AG08395 (cell line): ENCODE measurements at places on chromosomes 1 and 21.

GRCh38 chr1:236211815-236212214 lies 69.5 kb downstream of the GPR137B start:
- no peak for DNase-seq

GRCh38 chr1:31704271-31705079 lies 658 bp upstream of the COL16A1 start:
- DNase-seq: peak; percentile 40

DNA sequence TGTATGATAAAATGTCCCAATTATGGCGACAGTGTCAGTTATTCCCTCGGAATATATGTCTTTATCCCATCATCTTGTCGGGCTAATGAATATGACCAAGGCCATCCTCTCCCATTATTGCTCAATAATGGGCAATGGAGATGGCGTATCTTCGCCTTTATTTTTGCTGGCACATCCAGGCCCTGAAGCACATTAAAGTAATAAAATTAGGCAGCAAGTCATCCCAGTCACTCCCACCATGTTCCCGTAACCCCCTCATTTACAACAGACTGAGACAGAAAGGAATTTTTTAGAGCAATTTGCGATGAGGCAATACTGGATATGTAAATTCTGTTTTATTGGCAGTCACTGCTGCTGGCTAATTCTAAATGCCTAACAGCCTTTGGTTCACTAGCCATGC lies 35.3 kb downstream of the CLIC6 start:
- DNase-seq: peak; percentile 67

- peak; percentile 50 for DNase-seq
Observed at GRCh38 chr1:173473599-173474011, 3.5 kb upstream of the PRDX6 start.

- no peak for DNase-seq
Observed at GRCh38 chr1:147091801-147092200, 80.5 kb downstream of the PRKAB2 start.

- DNase-seq: peak; percentile 53
Observed at GRCh38 chr1:31934706-31935629, 3.2 kb downstream of the PTP4A2 start.

DNA sequence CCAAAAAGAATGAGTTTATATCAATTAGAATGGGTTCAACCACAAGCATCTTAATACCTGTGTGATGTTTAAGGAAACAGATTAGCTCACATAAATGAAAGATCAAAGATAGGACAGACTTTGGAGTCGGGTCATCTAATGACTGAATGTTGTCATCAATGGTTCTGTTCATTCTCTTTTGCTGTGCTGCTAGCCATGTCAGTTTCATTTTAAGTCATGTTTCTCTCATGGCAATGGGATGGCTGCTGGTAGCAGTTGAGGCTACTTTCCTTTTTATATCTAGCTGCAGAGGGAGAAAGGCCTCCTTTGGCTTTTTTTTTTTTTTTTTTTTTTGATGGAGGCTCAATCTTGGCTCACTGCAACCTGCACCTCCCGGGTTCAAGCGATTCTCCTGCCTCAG lies 86.9 kb upstream of the SPAG17 start:
- DNase-seq: no peak

DNA sequence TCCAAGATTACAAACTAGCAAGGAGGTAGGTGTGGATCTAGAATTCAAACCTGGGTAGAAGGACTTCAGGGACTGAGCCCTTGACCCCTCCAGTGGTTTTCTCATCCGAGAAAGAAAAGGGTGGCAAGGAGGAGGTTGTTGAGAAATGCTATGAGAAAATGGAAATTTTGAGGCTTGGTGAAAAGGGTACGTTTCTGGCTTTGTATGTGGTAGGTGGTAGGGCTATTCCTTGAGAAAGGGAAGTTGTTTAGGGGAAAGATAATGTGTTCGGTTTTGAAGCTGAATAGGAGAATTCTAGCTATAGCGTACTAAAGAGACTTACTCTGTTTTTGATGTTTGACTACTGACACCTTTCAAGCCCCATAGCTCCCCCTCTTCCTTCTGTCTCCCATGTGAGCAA lies 133.8 kb downstream of the CNIH3 start:
- no peak for DNase-seq

- no peak for DNase-seq
Observed at GRCh38 chr1:15492596-15492995, 16.7 kb downstream of the CELA2B start.

DNA sequence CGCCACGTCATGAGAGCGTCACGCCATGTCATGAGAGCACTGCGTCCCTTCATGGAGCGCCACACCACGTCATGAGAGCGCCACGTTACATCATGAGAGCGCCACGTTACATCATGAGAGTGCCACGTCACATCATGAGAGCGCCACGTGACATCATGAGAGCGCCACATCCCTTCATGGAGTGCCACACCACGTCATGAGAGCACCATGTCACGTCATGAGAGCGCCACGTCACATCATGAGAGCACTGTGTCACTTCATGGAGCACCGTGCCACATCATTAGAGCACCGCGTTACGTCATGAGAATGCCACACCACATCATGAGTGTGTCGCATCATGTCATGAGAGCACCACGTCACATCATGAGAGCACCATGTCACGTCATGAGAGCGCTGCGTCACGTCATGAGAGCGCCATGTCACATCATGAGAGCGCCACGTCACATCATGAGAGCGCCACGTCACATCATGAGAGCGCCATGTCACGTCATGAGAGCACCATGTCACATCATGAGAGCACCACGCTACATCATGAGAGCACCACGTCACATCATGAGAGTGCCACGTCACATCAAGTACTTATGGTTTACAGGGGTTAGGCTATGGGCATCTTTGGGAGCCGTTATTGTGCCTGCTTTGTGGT lies 9.8 kb upstream of the NLRP3 start:
- DNase-seq: no peak

GRCh38 chr1:97243973-97244560 lies 522.5 kb downstream of the PTBP2 start:
- peak; percentile 3 for DNase-seq

GRCh38 chr1:48777219-48777895 lies 666 bp upstream of the BEND5 start:
- DNase-seq: no peak

- no peak for DNase-seq
Observed at GRCh38 chr1:60751306-60751705, 331.1 kb upstream of the NFIA start.

- DNase-seq: no peak
Observed at GRCh38 chr1:235545292-235545930, 41.2 kb upstream of the B3GALNT2 start.
